ENCODE measurements at places on chromosomes 13 and 19. TPM values are rescaled to one million over a fixed set of nuclear protein-coding genes. Genes with fewer than 3 reads are reported as not detected.

SLC27A5 gene
- total RNA-seq = 395 TPM

DNAAF3 gene
- 0.50 TPM for total RNA-seq

ZNF329 gene
- 5.4 TPM for total RNA-seq

ACER1 gene
- not detected for total RNA-seq

SLC25A41 gene
- not detected for total RNA-seq

GRCh38 chr13:22111152-22111783, 440.4 kb downstream of the FGF9 start:
- DNase-seq = no peak

GRCh38 chr13:75959861-75960481, 323.8 kb downstream of the LMO7 start:
- DNase-seq = no peak

DNA sequence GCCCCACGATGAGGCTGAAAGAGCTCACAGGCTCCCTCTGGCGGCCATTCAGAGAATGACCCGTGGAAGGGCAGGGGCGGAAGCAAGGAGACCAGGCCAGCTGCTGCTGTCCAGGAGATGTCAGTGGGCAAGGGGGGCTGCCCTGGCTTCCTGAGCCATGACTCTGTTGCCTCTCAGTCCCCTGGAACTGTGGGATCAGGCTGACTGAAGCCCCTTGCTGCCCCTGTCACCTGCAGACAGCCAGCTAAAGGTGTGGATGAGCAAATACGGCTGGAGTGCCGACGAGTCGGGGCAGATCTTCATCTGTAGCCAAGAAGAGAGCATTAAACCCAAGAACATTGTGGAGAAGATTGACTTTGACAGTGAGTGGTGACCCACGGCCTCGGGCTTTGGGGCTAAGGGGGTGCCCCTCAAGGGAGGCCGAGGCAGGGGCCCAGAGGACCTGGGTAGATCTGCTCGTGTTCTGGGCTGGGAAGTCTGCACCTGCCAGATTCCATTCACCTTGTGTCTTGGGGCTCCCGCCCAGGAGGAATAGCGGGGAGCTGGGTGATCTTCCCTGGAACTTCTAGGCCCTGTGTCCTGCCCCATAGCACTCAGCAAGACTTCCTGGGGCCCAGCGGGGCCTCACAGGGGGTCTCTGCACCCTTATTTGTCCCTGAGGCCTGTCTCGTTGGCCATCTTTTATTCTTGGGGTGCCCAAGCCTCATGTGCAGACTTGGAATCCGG, 12.5 kb upstream of the ACTN4 start:
- peak; percentile 86 for DNase-seq

- DNase-seq = no peak
Observed at GRCh38 chr13:44293374-44293773, 80.2 kb upstream of the SERP2 start.

DNA sequence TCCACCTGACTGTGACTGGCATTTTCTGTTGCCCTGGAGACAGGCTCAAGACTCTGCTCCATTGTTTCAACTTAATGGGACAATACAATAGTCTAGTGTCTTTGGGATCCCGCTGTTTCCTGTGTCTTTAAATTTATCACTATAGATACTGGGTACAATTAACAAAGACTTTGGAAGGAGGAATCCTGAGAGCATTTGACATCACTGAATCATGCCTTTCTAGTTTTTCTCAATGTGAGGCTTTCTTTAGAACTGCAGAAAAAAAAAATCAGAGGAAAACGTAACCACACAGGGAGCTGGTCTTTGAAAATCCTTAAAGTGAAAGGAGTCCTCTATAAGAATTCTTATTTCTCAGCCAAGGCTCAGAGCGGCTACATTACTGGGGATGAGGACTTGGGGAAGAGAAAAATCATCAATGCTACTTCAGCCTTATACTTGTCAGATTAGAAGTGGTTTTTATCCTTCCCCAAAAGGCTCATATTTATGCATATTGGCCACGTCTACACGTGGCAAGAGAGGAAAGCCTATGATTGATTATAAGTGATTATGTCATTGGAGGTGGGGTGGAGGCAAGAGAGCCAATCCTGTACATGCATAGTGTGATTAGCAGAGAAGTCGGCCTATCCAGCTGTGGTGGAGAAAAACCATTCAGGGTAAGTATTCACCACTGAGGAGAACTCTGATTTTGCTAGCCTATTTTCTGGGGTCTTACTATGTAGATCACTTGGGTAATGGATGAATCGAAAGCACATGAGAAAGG, 34.4 kb upstream of the UBL3 start:
- DNase-seq = no peak

DNA sequence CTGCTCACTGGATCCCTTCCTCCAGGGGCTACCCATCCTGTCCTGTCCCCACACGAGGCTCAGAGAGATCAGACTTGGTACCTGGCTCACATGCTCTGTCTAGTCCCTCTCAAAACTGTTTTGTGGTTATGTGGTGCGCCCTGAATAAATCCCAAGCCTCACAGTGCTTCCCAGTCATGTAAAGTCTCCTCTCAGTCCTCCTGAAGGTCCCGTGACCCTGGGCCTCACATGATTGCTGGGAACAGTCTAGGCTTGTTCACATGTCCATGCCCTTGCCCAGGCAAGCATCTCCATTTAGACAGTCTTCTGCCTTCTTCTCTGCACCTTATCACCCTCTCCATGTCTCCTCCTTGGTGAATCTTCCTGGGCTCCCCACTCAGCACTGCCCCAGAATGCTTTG, 36.0 kb upstream of the POU2F2 start:
- no peak for DNase-seq

GRCh38 chr13:30134578-30134977, 172.8 kb downstream of the KATNAL1 start:
- DNase-seq = no peak

DNA sequence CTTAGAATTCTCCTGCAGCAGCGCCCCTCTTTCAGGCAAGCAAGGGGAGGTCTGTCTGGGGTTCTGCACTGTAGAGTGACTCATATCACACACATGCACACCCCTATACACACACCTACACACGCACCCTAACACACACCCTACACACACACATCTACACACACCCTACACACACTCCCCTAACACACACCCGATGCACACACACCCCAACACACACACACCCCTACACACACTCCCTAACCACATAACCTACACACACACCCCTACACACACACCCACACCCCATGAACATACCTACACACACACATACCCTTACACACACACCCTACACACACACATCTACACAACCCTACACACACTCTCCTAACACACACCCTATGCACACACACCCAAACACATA, 493.2 kb downstream of the IRS2 start:
- no peak for DNase-seq

- no peak for DNase-seq
Observed at GRCh38 chr13:99279637-99280036, 21.5 kb upstream of the GPR18 start.

DNA sequence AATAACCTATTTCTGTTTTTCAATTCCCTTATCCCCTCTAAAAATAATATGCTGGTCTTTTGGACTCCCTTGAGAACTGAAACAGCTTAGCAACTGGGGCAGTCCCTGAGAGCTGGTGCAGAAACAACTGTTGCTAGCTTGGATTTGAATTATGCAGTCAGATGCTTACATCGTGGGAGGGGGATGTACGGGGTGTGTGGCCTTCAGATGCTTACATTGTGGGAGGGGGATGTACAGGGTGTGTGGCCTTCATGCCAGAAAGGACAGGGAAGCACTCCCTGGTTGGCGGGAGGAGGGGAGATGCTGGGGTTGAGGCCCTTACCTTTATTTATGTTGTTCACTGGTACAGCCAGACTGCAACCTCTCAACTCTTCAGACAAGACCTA, 25.6 kb downstream of the LRCH1 start:
- DNase-seq = no peak

DNA sequence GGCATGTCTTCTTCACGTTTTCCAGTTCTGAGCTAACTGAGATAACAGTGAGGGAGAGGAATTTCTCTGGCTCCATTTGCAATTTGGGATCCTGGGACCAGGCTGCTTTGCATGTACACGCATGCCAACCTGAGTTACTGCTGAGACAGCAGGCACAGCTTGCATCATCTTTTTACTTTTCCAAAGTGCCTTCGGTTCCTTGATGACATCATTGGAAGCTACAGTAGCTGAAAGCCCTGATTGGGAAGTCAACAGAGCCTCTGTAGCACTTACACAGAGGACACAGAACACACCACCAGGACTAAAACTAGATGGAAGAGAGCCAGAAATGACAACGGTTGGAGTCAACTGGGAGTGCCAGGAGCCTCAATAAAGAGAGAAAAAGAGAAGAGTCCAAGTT, 399.1 kb upstream of the GPC6 start:
- no peak for DNase-seq

- DNase-seq = peak; percentile 98
Observed at GRCh38 chr19:2819540-2820111, at the start of gene ZNF554. Gene ZNF554, plus strand, starts transcription at chr19:2819868. Its CDS starts 204 bp downstream, at chr19:2820072.

DNA sequence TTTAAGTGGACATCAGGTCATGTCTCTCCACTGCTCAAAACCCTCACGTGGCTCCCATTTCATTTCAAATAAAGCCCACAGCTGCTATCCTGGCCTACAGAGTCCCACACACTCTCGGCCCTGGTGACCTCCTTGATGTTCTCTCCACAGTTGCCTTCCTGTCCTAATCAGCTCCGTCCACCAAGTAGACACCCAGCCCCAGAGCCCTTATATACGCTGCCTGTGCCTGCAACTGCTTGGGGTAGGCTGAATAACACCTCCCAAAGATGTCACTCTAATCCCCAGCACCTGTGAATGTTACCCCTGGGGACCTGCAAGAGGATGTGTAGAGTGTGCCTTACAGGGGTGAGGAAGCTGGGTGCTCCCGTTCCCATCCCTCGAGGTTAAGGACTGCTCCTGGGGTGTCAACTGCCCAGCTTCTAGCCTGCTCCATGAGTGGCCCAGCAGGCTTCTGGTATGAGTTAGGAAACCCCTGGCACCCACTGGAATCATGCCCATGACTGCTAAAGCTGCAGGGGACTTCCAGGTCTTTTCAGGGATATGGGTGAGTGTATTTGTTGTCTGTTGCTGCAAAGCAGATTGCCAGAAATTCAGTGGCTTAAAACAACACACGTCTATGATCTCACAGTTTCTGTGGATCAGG, 6.0 kb downstream of the FAM187B start:
- no peak for DNase-seq

DNA sequence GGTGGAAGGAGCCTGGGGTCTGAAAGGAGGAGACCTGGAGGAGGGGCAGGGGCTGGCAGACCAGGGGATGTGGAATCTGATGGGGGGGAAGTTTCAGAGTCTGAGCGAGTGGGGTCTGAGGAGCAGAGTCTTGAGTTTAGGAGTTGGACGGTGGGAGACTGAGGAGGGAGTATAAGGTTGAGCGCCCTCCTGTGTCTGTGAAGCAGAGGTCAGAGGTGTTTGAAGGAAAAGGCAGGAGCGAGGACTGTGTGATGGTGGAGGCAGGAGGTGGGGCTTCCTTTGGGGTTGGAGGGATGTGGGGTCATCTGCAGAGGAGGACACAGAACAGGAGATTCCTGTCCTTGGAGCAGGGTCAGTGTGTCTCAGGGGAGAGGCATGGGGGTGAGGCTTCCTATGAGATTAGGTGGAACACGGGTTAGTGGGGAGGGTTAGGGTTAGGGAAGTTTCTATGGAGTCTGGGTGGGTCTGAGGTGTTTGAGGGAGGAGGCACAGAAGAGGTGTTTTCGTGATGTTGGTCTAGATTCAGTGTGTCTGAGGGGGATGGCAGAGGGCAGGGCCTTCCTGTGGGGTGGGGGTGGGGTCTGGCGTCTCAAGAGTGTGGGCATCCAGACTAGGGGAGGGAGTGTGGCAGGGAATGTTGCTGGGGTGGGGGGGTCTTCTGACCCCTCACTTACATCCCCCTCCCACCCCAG, 8.3 kb downstream of the RYR1 start:
- no peak for DNase-seq

- DNase-seq = no peak
Observed at GRCh38 chr19:35117799-35118198, 2.2 kb downstream of the FXYD3 start.

GRCh38 chr19:13764821-13765394, 586 bp downstream of the MRI1 start:
- no peak for DNase-seq

DNA sequence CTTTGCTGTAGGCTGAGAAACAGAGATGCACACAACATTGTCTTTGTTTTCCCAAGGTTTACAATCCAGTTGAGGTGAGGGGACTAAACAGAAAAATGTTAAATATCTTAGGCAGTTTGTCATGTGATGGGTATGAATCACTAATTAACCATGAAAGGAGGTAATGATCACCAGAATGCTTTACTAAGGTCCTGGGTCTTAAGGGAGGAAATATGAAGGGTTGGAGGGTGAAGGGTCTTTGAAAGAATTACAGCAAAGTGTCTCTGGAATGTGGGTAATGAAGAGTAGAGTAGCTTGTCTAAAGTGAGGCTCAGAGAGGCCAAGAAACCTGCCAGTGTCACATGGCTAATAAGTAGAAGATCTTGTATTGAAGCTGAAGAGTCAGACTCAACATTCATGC, 19.0 kb downstream of the BIVM start:
- DNase-seq = no peak

GRCh38 chr13:113367771-113368170, 3.8 kb upstream of the GRTP1 start:
- DNase-seq = peak; percentile 31

GRCh38 chr19:44603201-44603945, 10.0 kb upstream of the IGSF23 start:
- no peak for DNase-seq

GRCh38 chr19:23993440-23993839, 78.8 kb downstream of the ZNF726 start:
- DNase-seq = no peak

DNA sequence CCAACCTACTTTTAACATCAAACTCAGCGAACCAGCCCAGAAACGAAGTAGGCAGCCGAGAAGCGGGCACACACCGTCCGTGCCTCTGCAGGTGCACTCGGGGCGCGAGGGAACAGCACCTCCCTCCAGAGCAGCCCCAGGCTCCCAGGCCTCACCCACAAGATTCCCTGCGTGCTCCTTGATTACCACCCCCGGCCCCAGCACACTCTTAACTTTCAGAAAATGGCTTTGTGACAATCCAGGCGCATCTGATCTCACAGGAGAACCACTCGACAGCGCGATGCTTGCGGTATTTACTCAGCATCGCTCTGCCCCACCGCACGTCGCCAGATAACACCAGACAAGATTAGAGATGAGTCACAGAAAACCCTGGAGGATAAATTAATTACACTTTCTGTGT, 134.9 kb upstream of the SPACA7 start:
- no peak for DNase-seq

DNA sequence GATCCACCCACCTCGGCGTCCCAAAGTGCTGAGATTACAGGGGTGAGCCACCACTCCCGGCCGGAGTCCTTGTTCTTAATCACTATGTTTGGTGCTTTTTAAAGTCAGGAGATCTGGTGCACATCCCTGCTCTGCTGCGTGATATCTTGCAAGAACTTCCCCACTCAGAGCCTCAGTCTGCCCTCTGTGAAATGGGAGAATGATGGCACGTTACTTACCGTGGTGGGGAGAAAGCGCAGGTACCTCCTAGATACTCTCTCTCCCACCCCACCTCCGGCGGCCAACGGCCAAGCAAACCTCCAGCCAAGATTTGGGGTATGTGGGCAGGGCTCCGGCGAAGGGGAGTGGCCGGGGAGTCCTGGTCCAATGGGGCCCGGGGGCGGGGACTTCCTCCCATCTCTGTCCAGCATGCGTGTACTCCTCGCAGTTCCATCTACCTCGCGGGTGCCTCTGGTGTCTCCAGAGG, at the start of gene RYR1:
Gene RYR1, plus strand, starts transcription at position 424 of the 466 bp plus-strand sequence. CDS start 139 bp downstream, outside the sequence.
- DNase-seq = peak; percentile 44

- no peak for DNase-seq
Observed at GRCh38 chr13:45545686-45546409, 69.7 kb downstream of the ERICH6B start.

- DNase-seq = no peak
Observed at GRCh38 chr19:55635334-55635717, 5.5 kb upstream of the ZNF580 start.

GRCh38 chr19:29485293-29485692, 40.5 kb upstream of the VSTM2B start:
- DNase-seq = no peak

Data from liver (tissue), 10 donors.